Renal pelvis (tissue), 12 donors: ENCODE measurements at places on chromosomes 12 and 14. TPM values are rescaled to one million over a fixed set of nuclear protein-coding genes. Genes with fewer than 3 reads are reported as not detected.

DNA sequence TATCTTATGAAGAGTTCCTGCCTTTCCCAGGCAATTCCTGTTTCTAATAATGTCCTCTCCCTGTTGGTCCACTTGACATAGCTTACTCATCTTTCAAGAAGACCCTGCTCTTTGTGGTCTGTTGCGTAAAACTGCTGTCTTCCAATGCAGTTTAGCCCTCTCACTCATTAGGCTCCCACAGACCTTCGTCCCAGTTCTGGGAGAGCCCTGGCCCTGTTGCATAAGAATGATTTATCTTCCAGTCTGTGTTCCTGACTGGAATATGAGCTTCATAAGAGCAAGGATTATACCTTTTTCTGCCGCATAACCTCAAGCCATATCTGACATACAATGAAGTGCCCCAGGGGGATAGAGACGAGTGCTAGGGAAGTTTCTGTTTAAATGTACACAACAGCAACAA lies 365.9 kb upstream of the NOVA1 start:
- DNase-seq = no peak

DNA sequence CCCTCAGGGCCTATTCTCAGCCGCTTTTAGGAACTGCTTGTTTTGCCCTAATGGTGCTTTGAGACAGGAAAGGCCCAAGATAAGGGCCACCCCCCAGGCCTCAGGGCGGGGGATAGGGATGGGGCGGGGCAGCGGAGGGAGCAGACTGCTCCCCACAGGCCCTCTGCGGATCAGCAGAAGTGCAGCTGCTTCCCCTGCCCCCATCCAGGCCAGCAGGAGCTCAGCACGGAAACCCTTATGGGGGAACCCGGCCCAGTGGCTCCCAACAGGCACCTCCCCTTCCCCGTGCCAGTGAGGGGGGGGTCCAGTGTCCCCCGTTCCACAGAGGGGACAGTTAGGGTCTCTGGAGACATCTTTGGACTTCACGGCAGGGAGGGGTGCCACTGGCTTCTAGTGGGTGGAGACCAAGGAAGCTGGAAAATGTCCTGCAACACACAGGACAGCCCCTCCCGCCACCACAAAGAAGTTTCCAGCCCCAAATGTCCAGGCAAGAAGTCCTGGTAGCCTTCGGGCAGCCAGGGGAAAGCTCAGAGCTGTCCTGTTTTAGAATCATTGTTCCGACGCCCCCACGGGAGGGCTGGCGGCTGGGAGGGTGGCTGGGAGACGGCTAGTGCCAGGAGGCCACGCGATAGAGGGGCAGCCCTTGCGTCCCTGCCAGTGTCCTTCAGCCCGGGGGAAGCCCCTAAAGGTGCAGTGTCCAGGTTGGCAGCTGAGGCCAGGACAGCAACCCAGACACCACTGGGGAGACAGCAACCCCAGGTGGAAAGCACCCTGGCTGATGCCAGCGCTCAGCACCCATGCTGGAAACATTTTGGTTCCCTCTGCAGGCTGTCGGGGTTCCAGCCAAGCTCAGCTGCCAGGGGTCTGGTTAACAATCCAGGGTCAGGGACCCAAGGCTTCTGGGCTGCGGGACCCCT lies 10.4 kb upstream of the GPR132 start:
- no peak for DNase-seq

- DNase-seq = no peak
Observed at GRCh38 chr12:38817942-38818341, 87.4 kb downstream of the CPNE8 start.

GRCh38 chr14:47590767-47591495 lies 84.5 kb downstream of the MDGA2 start:
- DNase-seq = no peak

DNA sequence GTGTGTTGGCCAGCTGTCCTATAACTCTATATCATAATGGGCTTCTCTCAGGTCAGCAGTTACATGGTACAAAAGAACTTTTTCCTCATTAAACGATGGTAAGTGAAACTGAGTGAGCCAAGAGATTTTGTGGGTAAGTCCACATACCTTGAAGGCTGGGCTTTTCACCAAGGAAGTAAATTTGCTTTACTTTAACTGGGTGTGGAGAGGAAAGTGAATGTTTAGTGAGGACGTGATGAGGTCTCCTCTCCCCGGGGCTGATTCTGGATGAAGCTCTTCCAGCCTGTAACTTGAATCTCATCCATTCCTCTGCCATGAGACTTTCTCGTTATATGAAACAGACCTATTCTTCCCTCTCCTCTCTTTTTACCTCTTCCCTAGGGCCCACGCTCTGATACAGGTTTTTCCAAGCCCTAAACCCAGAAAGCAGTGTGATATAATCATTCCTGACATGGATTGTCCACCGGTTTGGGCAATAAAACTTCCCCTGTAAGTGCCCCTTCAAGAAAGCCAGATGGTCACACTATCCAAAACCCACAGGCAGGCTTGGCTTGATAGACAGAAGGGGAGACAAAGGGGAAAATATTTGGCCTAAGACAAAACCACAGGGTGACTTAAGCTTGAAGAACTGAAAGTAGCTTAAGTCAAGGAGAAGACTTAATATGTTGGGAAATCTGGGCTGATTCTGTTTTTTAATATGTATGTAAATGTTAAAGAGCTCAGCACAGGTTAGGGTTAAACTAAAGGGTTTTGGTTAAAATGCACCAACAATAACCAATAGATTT lies 50.3 kb downstream of the CIT start:
- DNase-seq = no peak

DNA sequence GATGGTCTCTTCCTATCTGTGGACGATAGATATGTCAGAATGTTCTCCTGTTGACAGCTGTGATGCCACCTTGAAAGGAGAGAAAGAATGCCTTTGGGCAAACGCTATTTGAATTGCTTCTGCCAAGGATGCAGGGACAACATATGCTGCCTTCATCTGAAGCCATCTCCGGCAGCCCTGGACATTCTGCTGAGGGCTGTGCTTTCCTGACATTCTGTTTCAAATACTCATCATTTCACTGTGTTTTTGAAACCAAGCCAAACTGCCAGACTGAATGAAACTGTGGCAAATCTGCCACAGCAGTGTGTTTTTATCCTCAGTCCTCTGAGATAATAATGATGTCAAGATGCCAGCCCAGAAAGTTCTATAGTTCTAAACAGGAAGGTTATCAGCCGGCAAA lies 85.8 kb upstream of the BCAT1 start:
- DNase-seq = no peak

GRCh38 chr12:46458500-46459102 lies 86.0 kb upstream of the SLC38A2 start:
- no peak for DNase-seq

- DNase-seq = no peak
Observed at GRCh38 chr14:55968741-55969140, 149.5 kb upstream of the PELI2 start.

DNA sequence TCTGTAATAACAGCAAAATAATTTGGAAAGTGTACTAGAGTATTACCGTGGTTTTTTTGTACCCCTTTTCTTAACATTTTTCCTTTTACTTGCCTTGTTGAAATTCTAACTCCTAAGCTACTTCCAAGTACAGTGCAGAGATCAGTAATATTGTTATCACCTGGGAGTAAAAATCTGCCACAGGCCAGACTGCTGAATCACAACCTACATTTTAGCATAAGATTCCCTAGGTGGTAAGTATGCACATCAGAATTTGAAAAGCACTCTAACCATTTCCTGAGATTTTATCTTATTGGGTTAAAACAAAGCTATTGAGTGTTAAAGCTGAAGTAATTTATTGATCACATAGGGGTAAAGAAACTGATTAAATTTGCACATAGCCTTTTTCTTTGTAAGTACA lies 55.2 kb upstream of the KCNH3 start:
- no peak for DNase-seq

DNA sequence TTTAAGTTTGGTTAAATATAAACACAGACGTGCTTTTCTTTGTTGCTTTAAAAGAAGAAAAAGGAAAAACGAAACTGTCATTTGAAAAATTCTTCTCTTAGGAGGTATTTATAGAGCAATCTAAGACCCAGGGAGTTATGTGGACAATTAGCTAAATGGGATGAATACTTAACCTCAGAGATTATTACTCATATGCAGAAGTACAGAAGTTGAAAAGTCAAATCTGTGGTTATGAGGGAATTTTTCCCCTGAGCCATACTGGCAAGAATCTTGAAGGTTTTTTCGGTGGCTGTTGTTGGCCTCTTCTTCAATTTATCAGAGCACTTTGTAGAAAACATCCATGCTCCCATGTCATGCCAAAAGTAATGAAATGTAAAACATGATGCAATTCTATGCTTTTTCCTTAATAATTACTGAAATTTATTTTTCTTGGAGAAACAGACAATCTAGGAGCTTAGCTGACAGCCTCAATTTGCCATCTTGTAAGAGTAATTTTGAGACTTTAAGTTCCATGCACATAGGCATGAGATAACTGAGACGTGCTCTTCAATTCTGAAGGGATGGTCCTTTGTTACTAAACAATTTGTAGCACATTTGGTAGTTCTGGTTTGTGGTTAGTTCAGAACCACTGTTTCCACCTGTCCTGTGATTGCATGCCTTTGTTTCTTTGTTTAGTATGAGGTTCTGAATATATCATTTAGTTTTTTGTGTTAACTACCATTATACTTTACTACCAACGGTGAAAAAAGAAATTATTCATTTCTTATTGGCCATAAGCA lies 126.6 kb downstream of the BCAT1 start:
- no peak for DNase-seq

- peak; percentile 72 for DNase-seq
Observed at GRCh38 chr12:31322801-31323207, 3.1 kb downstream of the SINHCAF start.

DNA sequence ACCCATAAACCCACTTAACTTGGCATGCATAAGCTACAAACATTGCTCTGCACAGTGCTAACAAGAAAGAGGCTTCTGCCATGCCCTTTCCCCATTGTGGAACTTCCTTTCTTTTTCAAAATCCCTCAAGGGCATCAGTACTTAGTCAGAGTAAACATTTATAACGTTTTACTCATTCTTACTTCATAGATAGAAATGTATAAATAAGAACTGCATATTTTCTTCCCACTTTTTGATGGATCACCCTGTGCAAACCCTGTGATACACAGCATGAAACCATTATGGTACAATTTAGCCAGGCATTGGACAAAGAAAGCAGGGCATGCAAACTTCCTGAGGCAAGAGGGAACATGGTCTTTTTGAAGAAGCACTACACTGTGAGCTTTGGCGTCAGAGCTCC lies 113.8 kb upstream of the FOXG1 start:
- DNase-seq = no peak

GRCh38 chr14:99143793-99144192 lies 128.2 kb downstream of the BCL11B start:
- no peak for DNase-seq

GRCh38 chr14:96790186-96790585 lies 7.0 kb upstream of the VRK1 start:
- DNase-seq = no peak

The NKX2-1 gene
- polyA plus RNA-seq = not detected

The SIX4 gene
- 5.7 TPM for polyA plus RNA-seq

The CCDC175 gene
- polyA plus RNA-seq = 0.57 TPM
